ENCODE measurements at places on chromosomes 6 and 20.

- DNase-seq: no peak
Measured at GRCh38 chr6:69974193-69974592, 107.8 kb downstream of the COL19A1 start.

- no peak for DNase-seq
Measured at GRCh38 chr6:139372326-139373153, 1.9 kb downstream of the CITED2 start.

DNA sequence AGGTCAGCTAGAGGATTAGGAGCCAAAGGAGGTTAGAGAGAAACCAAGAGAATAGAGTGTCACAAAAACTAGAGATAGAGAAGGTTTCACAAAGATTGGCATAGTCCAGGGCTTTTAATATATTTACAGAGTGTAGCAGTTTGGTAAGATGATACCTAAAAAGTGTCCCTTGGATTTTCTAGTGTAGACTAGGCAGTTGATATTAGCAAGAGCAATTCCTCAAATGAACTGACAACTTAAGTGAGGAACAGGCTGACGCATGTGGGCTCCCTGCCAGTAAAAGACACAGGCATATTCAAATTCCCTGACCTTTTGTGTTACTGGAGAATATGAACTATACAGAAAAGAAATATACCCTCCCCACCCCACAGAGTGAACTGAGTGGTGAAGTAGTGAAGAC, 40.1 kb downstream of the VTA1 start:
- no peak for DNase-seq

GRCh38 chr20:62786157-62786556, 10.1 kb upstream of the MRGBP start:
- no peak for DNase-seq

DNA sequence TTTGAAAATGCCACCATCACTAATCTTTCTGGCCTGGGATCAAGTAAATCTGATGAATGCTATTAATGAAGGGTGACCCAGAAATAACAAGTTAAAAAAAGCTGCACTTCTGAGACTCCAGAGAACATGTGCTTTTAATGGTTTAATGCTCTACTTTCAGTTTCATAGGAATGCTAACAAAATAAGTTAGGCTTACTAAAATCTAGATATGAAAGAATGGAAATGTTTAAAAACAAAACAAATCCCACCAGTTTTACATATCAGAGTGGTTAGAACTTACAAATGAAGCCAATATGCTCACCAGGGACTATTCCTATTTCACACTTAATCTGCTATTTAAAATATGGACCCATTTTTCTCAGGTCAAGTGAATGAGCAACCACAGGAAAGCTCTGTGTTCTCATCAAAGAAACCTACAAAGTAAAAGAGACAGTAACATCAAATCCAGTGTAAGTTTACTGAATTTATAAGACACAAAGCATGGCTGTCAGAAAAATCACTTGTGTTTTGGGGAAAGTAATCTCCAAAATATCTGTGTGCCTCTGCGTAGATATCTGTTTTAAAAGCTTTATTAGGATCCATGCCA, 40.3 kb downstream of the FYN start:
- DNase-seq: no peak

- no peak for DNase-seq
Measured at GRCh38 chr6:56368491-56368890, 121.1 kb upstream of the COL21A1 start.

Data from GM19239 (cell line).